WTC11 (cell line): ENCODE measurements at places on chromosomes 11 and 22.
A peak's percentile ranks its signal among the peaks of the same experiment; 100 is the strongest.

DNA sequence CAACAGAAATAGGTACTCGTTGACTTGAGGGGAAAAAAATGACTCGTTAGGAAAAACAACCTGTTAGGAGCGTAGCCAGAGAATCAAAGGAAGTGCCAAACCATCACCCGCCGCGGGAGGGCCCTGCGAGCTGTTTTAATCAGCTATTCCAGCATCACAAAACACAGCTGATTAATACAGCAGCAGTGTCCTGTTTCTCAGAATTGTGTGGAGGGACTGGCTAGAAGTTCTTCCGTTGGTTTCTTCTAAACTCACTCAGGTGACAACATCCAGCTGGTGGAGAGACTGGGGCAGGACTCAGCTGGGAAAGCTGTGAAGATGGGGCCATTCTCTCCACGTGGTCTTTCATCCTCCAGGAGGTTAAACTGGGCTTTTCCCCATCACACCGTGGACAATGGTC, 28.0 kb downstream of the HSPA8 start:
- no peak for DNase-seq

GRCh38 chr11:119759324-119759723, 30.3 kb upstream of the NECTIN1 start:
- DNase-seq = no peak

DNA sequence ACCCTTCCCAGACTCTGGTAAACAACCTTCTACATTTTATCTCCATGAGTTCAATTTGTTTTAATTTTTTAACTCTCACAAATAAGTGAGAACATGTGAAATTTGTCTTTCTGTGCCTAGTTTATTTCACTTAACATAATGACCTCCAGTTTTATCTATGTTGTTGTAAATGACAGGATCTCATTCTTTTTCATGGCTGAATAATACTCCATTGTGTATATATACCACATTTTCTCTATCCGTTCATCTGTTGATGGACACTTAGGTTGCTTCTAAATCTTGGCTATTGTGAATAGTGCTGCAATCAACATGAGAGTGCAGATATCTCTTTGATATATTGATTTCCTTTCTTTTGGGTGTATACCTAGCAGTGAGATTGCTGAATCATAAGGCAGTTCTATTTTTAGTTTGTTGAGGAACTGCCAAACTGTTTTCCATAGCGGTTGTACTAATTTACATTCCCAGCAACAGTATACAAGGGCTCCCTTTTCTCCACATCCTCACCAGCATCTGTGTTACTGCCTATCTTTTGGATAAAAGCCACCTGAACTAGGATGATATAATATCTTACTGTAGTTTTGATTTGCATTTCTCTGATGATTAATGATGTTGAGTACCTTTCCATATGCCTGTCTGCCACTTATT, 93.9 kb downstream of the ATG16L2 start:
- no peak for DNase-seq

DNA sequence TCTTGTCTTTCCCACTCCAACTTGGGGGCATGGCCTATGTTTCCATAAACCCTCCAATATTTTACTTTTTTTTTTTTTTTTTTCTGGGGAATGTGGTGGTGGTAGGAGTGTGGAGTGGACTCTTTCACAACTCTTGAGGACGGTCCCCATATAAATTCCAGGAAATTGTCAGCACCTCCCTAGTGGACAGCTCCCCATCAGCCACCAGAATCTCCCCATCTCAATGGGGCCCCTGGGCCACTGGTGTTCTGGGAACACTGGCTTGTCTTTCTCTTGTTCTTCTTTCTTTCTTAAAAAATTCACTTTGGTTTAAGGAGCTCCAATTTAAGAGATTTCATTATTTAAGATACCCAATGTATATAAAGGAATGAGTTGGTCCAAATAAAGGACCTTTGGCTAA, 74.1 kb downstream of the ADM start:
- peak; percentile 36 for DNase-seq

DNA sequence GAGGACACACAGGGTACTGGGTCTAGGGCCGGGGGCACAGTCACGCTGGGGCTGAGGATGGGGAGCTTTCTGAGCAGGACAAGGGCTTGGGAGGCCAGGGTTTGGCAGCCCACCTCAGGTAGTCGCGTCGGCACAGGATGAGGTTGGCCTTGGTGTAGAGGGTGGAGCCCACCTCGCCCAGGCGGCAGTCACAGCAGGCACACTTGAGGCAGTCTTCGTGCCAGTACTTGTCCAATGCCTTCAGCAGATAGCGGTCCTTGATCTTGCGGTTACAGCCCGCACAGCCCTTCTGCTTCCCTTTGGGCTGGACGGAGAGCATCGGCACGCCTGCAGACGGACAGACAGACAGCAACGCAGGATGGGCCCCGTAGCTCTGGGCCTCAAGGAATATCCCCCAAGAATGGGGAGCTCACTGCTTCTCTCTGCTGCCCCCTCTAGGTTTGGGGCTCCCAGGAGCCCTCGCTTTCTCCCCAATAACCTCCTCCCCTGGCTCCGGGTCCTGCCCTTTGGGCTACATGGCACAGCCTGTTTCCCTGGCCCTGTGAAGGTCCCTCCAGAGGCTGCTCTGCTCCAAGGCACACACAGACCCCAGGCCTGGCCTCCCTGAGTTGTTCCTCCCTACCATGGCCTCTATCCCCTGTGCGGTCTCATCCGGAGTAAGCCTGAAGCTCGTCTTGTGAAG, 33.4 kb downstream of the LMO1 start:
- DNase-seq = no peak

GRCh38 chr11:74024261-74025029, 15.6 kb upstream of the UCP3 start:
- no peak for DNase-seq

GRCh38 chr11:72623052-72623451, 51.2 kb downstream of the PDE2A start:
- DNase-seq = no peak

DNA sequence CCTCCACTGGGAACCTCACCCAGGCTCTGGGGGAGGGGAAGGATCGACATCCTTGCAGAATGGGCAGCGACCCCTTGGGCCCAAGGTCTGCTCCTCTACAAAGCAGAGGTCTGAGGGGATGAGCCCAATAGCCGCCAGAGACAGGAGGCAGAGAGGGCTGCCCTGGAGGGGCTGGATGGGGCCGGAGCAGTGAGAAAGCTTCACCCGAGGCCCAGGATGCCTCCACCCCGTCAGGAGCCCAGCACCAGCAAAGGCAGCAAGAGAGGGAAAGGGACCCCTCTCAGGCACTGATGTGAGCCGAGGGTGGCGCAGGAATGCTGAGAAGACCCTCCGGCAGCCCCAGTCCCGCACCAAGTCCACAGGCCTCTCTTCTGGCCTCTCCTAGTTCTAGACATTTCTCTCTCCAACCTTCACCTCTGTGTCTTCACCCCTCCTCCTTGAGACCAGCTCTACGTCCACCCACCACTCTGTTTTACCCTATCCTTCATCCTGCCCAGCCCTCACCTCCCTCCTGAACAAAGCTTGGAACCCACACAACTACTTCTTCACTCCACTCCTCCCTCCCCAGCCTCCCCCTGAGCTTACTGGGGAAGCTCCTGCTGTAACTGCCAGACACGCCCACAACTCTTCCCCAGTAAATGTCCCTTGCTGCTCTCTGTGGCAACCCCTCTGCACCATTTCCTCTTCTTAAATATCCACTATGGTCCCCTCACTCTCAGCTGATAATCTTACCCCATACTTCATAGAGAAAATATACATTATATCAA, 131.9 kb downstream of the MPPED1 start:
- no peak for DNase-seq

DNA sequence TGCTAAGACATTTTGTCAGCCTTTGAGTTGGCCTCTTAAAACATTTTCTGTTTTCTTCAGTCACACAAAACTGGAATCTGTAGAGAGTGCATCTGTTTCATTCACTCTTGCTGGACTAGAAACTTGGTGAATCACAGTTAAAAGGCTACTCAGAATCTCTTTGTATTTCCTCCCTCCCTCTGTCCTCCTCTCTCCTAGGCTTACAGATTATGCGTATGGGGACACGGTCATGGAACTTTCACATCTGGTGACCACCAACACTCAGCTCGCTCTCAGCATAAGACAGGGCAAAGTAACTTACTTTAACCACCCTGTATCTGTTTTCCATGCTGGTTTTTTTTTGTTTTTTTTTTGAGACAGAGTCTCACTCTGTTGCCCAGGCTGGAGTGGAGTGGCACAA, 50.4 kb downstream of the BARX2 start:
- no peak for DNase-seq

GRCh38 chr11:12005476-12005875, 3.0 kb downstream of the DKK3 start:
- DNase-seq = no peak

GRCh38 chr11:68825571-68825970, 16.1 kb downstream of the CPT1A start:
- peak; percentile 62 for DNase-seq

- no peak for DNase-seq
These were observed 16.9 kb upstream of the TMEM135 start for GRCh38 chr11:87020764-87021365.

DNA sequence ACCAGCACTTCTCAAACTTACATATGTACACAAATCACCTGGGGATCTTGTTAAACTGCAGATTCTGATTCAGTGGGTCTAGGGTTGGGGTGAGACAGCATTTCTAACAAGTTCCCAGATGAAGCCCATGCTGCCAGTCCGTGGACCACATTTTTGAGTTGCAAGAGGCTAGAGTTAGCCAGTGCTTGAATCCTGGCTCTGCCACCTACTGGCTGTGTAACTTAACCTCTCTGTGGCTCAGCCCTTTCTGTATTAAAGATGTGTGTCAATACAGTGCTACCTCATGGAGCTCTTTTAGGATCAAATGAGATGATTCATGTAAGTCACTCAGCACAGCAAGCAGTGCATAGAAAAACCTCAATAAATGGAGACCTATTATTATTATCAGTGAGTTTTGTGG, 90.2 kb upstream of the ISX start:
- DNase-seq = peak; percentile 24

DNA sequence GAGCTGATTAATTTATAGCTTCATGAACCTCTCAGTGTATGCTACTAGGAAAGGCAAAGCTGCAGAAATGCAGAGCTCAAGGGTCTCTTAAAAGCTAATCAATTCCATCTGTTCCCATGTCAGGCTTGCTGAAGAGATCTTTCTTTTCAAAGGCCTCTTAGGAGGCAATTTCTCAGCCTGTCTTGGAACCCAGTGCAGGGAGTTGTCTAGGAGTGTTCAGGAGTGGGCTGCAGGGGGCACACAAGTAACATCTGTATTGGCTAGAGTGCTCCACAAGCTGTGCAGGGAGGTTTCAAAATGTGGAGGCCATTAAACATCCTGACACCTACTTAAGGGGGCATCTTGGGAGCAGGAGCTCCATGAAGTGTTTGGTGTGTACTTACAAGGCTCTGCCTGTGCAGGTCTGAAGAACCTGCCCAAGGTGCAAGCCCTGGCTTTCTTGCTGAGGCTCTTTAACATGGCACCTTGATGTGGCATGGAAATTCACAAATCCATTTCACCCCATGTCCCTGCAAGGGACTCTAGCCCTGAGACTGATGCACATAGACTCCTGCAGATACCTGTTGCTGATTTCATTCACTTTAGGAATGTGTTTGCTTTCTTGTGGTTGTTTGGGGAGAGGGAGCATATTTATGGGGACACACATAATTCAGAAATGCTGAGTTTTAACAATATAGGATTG, 134.7 kb downstream of the ME3 start:
- no peak for DNase-seq
